ENCODE measurements at places on chromosomes 12 and 14.

- DNase-seq: no peak
Observed at GRCh38 chr12:29048787-29049186, 100.3 kb upstream of the FAR2 start.

DNA sequence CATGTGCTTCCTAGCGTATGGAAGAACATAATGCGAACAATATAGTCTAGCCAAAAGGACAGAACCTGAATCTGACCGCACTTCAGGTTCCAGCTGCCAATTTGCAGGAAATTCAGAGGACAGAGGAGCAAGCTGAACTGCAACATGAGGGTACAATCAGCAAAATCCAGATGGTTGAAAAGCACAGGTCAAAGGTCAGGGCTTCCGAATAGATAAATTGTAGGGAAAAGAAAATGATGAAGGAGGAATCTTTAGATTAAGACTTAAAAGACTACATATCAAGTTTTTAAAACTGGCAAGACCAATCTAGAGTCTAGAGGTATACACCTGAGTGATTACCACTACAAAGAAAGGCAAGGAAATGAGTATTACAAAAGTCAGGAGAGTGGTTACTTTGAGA lies 42.1 kb upstream of the SELPLG start:
- DNase-seq: no peak

- DNase-seq: no peak
Observed at GRCh38 chr12:97951239-97951638, 488.6 kb downstream of the RMST start.

DNA sequence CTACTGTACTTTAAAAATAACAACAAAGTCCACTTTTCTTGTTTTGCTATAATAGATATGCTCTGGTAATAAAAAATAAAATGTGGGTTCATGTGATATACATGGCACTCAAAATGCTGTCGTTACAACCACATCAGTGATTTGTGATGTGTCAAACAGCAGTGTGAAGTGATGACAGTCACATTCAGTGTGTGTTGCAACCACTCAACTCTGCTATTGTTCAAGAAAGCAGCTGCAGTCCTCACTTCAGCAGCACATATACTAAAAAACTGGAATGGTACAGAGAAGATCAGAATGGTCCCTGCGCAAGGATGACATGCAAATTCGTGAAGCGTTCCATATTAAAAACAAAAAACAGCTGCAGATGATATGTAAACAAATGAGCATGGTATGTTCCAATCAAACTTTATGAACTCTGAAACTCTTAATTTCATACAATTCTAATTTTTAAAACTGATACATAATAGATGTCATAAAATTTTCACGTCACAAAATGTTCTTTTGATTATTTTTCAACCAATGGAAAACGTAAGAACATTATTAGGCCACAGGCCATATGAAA lies 6.7 kb downstream of the TRMT5 start:
- DNase-seq: no peak

GRCh38 chr14:64848239-64848638 lies 31.5 kb downstream of the SPTB start:
- no peak for DNase-seq

- DNase-seq: no peak
Observed at GRCh38 chr14:95182379-95182778, 25.1 kb upstream of the DICER1 start.

GRCh38 chr14:75162631-75163030 lies 13.8 kb downstream of the TMED10 start:
- DNase-seq: no peak

- peak; percentile 1 for DNase-seq
Observed at GRCh38 chr12:14514154-14514842, 53.4 kb downstream of the PLBD1 start.

DNA sequence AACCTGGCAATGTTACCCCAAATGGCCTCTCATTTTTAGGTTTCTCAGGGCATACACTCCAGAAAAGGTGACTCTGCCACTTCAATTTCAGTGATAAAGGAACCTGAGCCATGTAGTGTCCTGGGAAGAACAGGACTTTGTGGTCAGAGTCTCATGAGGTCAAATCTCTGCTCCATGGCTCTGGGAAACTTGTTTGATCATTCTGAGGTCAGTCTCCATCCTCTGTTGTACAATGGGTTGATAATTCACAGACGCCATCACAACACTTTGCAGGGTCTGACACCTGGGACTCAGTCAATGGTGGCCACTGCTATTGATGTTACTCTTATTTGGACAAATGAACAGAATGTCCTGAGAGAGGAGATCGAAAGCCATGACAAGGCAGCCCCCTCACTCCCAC lies 31.1 kb upstream of the SMOC1 start:
- no peak for DNase-seq

DNA sequence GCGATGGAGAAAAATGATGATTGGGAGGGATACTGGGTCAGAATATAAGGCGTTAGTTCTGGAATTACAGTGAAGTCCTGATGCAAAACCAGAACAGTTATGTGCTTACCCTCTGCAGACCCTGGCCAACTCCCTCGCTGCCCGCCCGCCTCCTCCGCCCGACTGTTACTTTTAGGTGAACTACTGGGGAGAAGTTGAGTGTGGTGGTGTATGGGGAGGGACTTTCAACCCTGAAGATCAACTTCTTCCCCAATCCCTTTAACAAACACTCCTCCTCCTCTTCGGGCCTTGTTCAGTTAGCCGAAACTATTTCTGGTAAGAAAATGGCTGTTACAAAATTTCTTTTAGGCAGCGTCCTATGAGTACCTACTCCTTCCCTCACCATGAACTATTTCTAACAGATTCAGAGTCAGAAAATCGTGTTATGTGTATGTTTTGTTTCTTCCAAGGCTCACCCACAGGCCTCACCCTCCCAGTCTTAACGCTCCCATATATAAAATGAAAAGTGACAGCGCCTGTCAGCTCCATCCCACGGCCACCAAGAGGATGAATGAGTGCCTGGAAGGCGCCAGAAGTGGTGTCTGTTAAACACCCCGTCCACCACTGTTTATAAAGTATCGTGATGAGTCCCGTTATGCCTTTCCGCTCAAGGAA lies 1.3 kb downstream of the FBXO33 start:
- DNase-seq: no peak

DNA sequence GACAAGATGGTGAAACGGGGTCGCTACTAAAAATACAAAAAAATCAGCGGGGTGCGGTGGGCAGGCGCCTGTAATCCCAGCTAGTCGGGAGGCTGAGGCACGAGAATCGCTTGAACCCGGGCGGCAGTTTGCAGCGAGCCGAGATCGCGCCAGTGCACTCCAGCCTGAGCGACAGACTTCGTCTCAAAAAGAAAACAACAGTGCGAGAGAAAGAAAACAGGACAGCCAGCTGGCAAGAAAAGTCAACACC lies 633 bp upstream of the RNU4-2 start:
- DNase-seq: no peak

GRCh38 chr12:132847363-132848356 lies 19.0 kb upstream of the GOLGA3 start:
- DNase-seq: no peak

Data from HCEC 1CT (cell line).